ENCODE measurements at places on chromosomes 3 and 15. TPM values are rescaled to one million over a fixed set of nuclear protein-coding genes. Genes with fewer than 3 reads are reported as not detected.

DNA sequence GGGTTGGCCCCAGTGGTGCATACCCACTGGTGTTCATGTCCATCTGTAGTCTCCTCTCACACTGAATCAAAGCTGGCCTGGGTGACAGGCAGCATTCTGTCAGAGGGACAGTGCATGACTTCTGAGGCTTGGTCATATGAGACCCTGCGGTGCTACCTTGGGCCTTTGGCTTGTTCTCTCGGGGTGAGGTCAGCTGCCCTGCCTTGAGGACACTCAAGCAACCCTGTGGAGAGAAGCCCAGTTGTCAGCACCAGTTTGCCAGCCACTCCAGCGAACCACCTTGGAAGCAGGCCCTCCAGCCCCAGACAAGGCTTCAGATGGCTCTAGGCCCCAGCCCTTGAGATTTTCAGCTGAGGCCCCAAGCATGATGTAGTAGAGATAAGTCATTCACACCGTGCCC, 16.9 kb upstream of the RAB7A start:
- DNase-seq: no peak

GRCh38 chr3:31242026-31242960, 290.4 kb upstream of the STT3B start:
- no peak for DNase-seq

GRCh38 chr15:83898361-83898760, 244.4 kb downstream of the ADAMTSL3 start:
- DNase-seq: no peak

- DNase-seq: no peak
These were observed 22.2 kb downstream of the CCRL2 start for GRCh38 chr3:46429250-46429649.

GRCh38 chr3:170918715-170919114, 10.3 kb upstream of the EIF5A2 start:
- DNase-seq: no peak

Gene CFAP100
- not detected for total RNA-seq

Gene EOMES
- total RNA-seq: 19.7 TPM

Gene CCDC9B
- total RNA-seq: 1.6 TPM

All from T-cell (primary cell).